ENCODE measurements at places on chromosomes 12 and 14. TPM values are rescaled to one million over a fixed set of nuclear protein-coding genes. Genes with fewer than 3 reads are reported as not detected.

Gene SERPINA5
- total RNA-seq = 0.49 TPM

Gene LTBP2
- 26.0 TPM for total RNA-seq

Gene SPX
- 1.3 TPM for total RNA-seq

Gene WDR20
- 16.0 TPM for total RNA-seq

Gene TSPAN8
- not detected for total RNA-seq

Gene ISM2
- not detected for total RNA-seq

Gene IL23A
- 0.36 TPM for total RNA-seq

Gene OR4E2
- total RNA-seq = not detected

Gene LRP1-AS
- not detected for total RNA-seq

Gene ATG101
- total RNA-seq = 46.5 TPM

Gene CLECL1
- total RNA-seq = not detected

Gene CRIP1
- not detected for total RNA-seq

Gene SERPINA12
- not detected for total RNA-seq

Gene RDH16
- 0.29 TPM for total RNA-seq

Gene VCPKMT
- 10.0 TPM for total RNA-seq

Gene MMP19
- 4.2 TPM for total RNA-seq

Gene RNF212B
- total RNA-seq = not detected

Gene ATN1
- 3.8 TPM for total RNA-seq

Gene ACAD10
- total RNA-seq = 5.9 TPM

Gene DHRS2
- 7.1 TPM for total RNA-seq

Gene NAB2
- total RNA-seq = 17.6 TPM

Gene FUT8
- 69.1 TPM for total RNA-seq

Gene SLC17A8
- total RNA-seq = not detected

Gene KRT79
- 4.8 TPM for total RNA-seq

Gene MANSC4
- total RNA-seq = not detected

Gene SLC6A12
- total RNA-seq = not detected

Gene YLPM1
- total RNA-seq = 17.1 TPM

Gene LTBR
- 32.3 TPM for total RNA-seq

Gene LBHD2
- not detected for total RNA-seq

Gene LRRK2
- total RNA-seq = 2.3 TPM

Gene KRT74
- total RNA-seq = not detected

Gene HNRNPA1
- 266 TPM for total RNA-seq

Gene PYGL
- total RNA-seq = 48.3 TPM

Gene ACSS3
- 0.12 TPM for total RNA-seq

Gene PMCH
- total RNA-seq = not detected

Gene MYL2
- total RNA-seq = not detected

Gene MORN3
- not detected for total RNA-seq

Gene LPCAT3
- total RNA-seq = 15.5 TPM

Gene KRT73
- total RNA-seq = not detected

Gene TEAD4
- total RNA-seq = 11.3 TPM

Gene NPAS3
- 0.48 TPM for total RNA-seq

Gene DEPDC4
- total RNA-seq = 4.2 TPM

Gene RFLNA
- total RNA-seq = 1.7 TPM

Gene GLIPR1L1
- total RNA-seq = not detected

Gene PPM1H
- 0.10 TPM for total RNA-seq

Gene CAPS2
- 3.0 TPM for total RNA-seq

Gene DIO2
- 0.12 TPM for total RNA-seq

Gene PAPLN
- 1.6 TPM for total RNA-seq

Gene WIF1
- total RNA-seq = not detected

Gene PARPBP
- 59.6 TPM for total RNA-seq

Gene PLEKHH1
- total RNA-seq = 2.6 TPM

Gene KRT77
- not detected for total RNA-seq

Gene ANO4
- total RNA-seq = 1.1 TPM

Gene ASCL1
- not detected for total RNA-seq

Gene DDX24
- 115 TPM for total RNA-seq
